Smooth muscle cell of the brain vasculature (primary cell): ENCODE measurements at places on chromosomes 1 and 21.

- no peak for DNase-seq
Observed at GRCh38 chr1:12424087-12424529, 193.9 kb downstream of the DHRS3 start.

- no peak for DNase-seq
Observed at GRCh38 chr21:31211836-31212235, 132.2 kb downstream of the TIAM1 start.

DNA sequence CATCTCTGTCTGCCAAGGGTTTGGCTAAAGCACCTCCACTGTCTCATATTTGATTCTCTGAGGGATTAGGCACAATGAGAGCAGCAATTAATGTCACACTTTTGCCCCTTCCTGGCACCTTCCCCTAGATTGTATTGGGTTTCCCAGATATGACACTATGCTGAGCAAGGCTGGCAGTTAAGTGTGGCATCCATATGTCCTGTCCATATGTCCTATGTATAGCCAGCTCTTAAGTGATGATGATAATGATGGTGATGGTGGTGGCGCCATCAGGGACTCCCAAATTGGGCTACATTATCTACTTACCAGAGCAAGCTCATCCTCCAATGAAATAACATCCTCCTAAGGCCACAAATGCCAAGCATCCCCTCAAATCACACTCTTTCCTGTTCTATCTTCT lies 13.5 kb upstream of the LORICRIN start:
- DNase-seq: no peak

DNA sequence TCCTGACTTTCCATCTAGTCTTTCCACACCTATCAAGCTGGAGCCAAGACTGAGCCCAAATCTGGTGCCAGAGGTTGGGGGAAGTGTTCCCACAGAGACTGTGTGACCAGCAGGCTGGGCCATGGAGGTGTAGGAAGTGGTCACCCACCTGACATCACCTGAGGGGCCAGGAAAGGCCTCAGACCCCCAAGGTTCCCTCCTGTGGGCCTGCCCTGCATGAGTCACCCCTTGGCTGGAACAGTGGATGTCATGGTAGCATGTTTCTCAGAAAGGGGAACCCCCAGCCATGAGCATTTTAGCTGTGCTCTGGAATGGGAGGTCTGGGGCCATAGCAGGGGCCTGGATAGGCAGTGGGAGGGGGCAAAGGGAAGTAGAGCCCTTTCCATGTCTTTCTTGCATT lies 5.7 kb upstream of the TNFRSF8 start:
- no peak for DNase-seq

GRCh38 chr1:182615468-182616129 lies 11.4 kb upstream of the RGS16 start:
- no peak for DNase-seq

DNA sequence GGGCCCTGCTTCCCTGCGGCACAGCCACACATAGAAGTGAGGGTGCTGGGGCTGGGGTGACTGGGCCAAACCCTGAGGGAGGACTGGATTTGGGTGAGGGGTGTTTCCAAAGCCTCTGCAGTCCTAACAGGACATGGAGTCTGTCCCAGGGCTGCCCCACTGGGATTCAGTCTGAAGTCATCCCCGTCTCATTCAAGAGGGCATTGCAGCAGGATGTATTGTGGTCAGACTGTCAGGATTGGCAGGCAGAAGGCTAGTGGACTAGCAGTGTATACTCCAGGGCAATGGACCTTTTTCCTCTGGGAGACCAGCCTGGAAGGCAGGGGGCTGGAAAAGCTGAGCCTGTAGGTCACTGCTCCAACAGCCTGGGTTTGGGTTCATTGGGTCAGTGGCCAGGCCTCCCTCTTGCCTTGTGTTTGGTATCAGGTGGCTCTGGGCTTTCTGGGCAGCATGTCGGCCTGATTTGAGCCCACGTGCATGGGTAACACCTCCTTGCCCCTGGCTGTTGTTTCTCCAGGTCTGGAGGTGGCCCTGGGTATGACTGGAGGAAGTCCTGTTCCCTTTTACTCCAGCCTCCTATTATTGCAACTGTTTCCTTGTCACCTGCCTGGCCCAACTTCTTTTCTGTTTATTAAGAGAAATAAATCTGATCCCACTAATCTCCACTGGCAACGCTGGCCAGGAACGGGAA lies 41.0 kb upstream of the SYNC start:
- no peak for DNase-seq

GRCh38 chr1:234589854-234590620 lies 19.9 kb downstream of the IRF2BP2 start:
- no peak for DNase-seq

DNA sequence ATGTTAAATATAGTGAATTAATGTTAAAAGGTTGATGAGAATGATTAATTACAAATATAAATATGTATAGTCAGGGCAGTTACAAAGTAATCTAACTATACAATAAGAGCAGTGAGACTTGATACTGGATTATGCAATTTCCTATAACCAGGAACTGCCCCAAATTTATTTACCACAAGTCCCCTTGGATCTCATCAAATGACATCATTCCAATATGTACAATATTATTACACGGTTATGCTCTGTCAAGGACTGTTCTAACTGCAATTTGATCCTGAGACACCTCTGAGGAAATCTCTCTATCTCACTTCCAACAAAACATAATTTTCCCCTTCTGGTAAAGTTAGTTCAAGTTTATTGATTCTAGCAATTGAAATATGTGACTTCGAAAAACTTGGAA lies 917.6 kb downstream of the NCAM2 start:
- no peak for DNase-seq

DNA sequence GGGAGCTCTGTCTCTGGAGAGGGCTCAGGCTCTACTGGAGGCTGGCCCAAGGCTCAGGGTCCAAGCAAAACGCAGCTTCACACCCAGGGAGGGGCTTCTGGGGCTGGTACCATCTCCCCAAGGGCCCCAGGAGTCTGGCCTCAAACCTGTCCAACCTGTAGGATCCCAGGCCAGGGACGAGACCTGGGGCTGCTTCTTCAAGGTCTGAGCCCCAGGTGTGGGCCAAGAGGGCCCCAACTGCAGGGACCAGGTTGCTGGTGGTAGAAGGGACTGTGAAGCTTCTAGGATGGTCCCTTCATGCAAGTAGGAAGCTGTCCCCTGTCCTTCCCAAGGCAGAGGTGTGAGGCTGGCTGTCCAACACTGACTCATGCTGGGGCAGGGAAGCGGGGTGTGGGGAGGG lies 7.8 kb upstream of the MMEL1 start:
- no peak for DNase-seq

DNA sequence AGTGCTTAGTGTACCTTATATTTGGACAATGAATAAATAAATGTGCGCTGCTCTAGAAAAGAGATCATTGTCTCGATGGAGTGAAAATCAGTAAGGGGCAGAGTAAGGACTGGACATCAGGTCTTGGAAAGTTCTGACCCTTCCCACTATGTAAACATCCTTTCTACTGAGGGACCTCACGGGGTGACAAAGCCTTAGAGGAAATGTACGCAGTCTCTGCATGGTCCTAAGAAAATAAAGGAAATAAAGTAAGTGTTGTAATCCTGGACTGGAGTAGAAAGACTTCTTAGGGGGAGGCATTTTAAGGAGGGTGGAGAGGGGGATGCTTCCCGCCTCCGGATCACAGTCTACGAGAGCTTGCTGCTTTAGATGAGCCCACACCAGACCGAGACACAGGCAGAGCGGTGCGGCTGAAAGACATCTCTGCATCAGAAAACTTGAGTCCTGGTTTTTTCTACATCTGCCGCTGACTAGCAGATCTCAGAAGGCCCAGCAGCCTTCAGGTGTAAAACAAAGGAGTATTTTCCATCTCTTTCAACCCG lies 22.3 kb upstream of the GPR137B start:
- DNase-seq: no peak

DNA sequence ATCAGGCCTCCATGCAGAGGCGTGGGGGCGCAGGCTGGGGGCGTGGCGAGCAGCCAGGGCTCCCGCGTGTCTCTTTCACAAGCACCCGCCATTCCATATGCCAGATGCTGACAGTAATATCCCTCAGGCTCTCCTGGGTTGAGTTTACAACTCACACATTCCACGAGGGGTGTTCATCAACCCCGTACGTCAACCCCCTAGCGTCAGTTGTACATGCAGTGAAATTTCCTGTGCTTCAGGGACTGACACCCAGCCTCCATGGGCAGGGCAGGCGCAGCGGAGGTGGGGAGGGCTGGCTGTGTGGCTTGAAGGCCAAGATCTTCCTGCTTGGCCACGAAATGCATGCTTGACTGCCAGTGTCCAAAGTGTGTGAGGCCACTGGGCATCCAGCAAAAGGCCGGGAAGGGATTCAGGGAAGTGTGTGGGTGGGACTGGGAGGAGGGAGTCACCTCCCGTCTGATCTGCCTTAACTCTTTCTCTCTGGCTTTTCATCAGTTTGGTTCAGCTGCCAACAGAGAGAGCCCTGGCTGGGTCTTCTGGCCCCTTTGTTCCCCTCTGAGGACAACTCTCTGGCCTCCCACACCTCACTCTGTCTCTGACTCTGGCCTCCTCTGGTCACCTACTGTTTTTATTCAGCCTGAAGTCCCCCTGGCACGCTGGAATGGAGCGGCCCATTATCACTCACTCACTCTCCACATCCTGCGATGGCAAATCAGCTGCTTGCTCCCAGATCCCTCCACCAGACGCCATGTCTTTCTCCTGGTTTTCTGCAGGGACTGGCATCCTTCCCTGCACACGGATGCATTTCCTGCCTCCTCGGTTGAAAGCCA lies 33.8 kb downstream of the CLIC6 start:
- DNase-seq: no peak

GRCh38 chr1:196147530-196147929 lies 460.7 kb downstream of the KCNT2 start:
- no peak for DNase-seq

DNA sequence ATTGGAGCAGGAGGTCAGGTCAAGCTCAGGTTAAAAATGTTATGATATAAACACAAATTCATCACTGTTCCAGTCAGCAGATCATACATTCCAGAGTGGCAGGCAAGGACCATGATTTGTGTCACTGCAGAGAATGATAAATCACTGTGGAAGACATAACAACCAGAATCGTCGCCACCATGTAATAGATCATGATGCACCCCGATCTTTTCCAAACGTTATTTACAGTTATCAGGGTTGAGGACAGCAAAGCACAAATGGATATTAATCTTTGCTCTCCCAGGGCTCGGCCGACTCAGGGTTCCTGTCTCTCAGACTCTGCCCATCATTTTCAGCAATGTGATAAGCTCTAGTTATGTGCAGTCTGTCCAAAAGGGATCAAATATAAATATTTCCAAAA lies 122.7 kb downstream of the ZBTB18 start:
- DNase-seq: no peak

GRCh38 chr1:18107369-18108298 lies at the start of gene IGSF21:
Gene IGSF21 (plus strand): TSS chr1:18107798. CDS start chr1:18108129, 331 bp downstream.
- DNase-seq: no peak
